ENCODE measurements at places on chromosomes 12 and 14.

DNA sequence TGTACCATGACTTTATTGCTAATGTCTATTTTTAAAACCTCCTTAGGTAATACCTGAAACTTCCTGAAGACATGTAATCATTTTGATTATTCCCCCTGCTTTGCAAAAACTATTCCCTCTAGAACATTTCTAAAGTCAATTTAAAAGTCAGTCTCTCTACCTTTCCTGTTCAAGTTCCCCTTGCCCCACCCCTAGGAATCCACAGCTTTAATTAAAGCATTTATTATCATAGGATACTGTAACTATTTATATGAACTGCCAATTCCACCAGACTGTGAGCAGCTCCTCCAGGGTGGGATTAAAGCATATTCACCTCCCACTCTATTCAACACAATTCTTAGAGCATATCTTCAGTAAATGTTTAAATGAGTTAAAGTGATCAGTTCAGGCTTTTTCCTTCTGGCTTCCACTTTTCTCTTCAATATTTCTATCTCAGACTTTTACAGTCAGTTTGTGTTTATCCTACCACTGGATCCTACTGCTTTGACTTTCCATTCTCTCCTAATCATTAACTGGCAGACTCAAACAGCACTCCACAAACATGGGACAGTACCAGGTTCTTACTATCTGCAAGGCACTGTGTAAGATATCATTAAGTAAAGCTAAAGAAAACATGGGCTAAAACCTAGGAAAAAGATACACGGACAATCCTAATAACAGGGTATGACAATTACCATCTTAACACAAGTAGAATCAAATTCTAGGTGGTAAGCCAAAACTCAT, 39.1 kb downstream of the PTPN21 start:
- no peak overlapping the region for H3K27ac ChIP-seq
- peaks cover 7% of the 10 kb centered on the region for H3K4me1 ChIP-seq
- DNase-seq: no peak
- no peaks in the 10 kb centered on the region for H3K36me3 ChIP-seq
- no peak overlapping the region for H3K4me3 ChIP-seq

GRCh38 chr14:31229638-31230572, 22.3 kb upstream of the HECTD1 start:
- H3K4me1 ChIP-seq: no peaks in the 10 kb centered on the region
- H3K27me3 ChIP-seq: no peaks in the 10 kb centered on the region
- no peak overlapping the region for H3K27ac ChIP-seq
- DNase-seq: peak; percentile 78
- no peaks in the 10 kb centered on the region for H3K36me3 ChIP-seq
- no peak overlapping the region for H3K4me3 ChIP-seq

DNA sequence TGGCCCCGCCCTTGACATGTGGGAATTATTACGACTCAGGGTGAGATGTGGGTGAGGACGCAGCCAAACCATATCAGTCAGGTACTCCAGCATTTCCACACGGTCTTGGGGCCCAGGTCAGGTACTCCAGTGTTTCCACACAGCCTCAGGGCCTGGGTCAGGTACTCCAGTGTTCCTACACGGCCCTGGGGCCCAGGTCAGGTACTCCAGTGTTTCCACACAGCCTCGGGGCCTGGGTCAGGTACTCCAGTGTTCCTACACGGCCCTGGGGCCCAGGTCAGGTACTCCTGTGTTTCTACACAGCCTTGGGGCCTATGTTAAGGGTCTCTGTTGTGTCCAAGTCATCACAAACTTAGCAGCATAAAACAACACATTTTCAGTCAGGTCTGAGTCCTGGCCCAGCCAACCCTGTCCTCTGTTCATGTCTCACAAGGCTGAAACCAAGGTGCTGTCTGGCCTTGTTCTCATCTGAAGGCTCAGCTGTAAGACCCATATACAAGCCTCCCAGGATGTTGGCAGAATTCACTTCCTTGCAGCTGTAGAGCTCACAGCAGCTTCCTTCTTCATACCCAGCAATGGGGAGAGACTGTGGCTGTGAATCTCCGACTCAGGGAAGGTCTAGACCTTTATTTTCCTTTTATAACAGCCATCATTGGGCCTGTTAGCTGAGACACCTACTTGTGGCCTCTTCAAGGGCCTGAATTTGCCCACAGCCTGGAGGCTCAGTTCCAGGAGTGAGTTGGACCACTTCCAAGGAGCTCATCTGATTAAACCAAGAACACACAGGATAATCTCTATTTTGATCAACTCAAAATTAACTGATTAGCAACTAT, 107.6 kb upstream of the SFSWAP start:
- DNase-seq: no peak
- H3K4me1 ChIP-seq: no peaks in the 10 kb centered on the region
- no peak overlapping the region for H3K4me3 ChIP-seq
- no peaks in the 10 kb centered on the region for H3K36me3 ChIP-seq

GRCh38 chr14:61478971-61479473, 157.6 kb downstream of the PRKCH start:
- no peak for DNase-seq
- H3K27me3 ChIP-seq: no peaks in the 10 kb centered on the region
- H3K4me3 ChIP-seq: no peak overlapping the region
